ENCODE measurements at places on chromosomes 6 and 20. TPM values are rescaled to one million over a fixed set of nuclear protein-coding genes. Genes with fewer than 3 reads are reported as not detected.
A peak's percentile ranks its signal among the peaks of the same experiment; 100 is the strongest.

GRCh38 chr6:88263591-88263990 lies 97.4 kb upstream of the CNR1 start:
- H3K36me3 ChIP-seq, result no peaks in the 10 kb centered on the region
- no peak overlapping the region for H3K27ac ChIP-seq
- H3K27me3 ChIP-seq, result peaks cover 3% of the 10 kb centered on the region
- no peaks in the 10 kb centered on the region for H3K4me1 ChIP-seq

DNA sequence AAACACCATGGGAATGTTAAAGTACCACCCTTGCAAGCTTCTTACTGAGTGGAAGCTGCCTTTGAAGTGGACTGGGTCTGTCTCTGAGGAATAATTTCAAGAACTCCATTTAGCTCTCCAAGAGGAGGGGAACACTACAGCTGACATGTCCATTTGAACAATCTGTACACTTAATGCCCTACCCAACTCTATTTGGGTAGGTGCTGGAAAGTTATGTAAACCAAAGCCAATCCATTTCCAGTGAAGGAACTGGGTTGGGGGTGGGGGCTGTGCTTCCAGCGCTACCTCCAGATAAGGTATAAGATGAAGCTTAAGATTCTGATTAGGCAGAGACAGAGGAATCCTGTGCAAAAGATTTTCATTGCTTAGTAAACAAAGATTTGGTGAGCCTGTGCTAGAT lies 122.0 kb downstream of the TCP11 start:
- H3K36me3 ChIP-seq, result peaks cover 5% of the 10 kb centered on the region
- H3K27me3 ChIP-seq, result no peaks in the 10 kb centered on the region
- H3K4me3 ChIP-seq, result peak overlapping the region; percentile 78

DNA sequence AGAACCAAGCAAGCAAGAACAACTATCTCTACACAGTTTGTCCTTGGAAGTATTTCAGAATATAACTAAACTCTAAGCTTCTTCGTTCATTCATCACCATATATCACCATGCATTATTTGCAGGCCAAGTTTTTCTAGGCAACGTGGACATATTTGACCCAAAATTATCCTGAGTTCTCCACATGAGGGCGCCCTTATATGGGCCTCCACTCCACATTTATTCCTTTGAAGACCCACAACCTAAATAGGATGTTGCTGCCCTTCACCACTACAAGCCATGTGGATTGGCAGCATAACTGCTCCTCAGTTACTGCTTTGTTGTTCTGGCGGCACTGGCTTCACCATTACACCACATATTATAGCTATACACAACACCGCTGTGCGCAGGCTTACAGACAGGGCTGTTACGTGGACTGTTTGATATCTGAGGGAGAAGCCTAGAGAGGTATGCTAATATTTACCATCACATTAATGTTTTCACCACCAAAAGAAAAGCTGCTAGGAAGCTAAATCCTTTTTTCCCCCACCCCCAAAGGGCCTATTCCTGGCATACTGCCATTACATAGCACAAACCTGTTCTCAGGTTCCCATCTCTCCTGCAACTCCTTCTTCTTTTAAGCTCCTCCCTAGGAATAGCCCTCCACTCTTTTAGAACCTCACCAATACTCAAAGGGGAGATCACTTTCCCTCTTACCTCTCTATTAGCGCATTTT lies 411.7 kb downstream of the C6orf118 start:
- DNase-seq, result no peak

DNA sequence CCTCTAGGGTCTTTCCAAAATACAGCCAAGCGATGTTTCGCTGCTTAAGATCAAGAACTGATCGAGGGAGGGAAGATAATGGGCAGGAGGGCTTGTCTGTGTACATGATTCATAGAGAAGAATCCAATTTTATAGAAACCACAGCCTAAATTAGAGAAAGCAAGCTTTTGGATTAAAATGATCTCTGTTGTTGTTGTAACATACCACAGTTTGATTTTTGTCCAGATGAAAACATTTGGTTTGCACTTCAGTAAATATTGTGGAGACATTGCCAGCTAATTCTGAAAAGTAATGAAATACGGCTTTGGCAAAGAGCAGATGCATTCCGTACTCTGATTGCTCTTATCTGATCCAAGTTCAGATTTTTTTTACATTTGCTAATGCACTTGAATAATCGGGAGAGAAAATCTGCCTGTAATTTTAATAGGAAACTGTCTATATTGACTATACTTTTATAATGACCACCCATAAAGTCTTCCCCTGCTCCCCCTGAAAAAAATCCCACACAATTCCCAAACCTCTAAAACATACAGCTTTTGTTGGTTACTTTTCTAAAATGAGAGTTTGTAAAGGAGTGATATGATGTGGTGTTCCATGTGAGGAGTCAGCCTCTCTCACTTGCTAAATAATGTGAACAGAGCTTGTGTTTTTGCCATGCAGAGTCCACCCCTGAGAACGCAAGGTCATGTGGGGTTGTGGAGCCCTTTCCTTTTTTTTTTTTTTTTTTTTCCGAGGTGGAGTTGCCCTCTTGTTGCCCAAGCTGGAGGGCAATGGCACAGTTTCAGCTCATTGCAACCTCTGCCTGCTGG lies 199.9 kb downstream of the DTNBP1 start:
- peak overlapping the region; percentile 30 for H3K27ac ChIP-seq
- H3K4me3 ChIP-seq, result no peak overlapping the region
- no peak for DNase-seq
- no peaks in the 10 kb centered on the region for H3K36me3 ChIP-seq
- no peaks in the 10 kb centered on the region for H3K27me3 ChIP-seq

GRM1 gene
- not detected for total RNA-seq

SLC22A7 gene
- not detected for total RNA-seq

DCDC2 gene
- total RNA-seq, result not detected

DNA sequence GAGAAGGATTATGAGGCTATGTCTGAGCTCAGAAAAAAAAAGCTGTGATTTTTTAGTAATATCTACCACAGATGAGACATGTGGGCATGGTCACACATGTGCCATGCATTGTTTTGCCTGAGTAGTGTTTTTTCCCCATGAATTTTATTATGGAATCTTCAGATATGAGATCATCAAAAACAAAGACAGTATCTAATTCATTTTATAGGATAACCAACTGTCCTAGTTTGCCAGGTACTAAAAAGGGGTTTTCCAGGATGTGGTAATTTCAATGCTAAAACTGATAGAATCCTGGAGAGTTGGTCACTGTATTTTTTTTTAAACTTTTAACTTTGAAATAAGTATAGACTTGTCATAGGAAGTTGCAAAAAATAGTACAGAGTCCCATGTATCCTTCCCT lies 127.4 kb upstream of the MAP3K7 start:
- no peaks in the 10 kb centered on the region for H3K36me3 ChIP-seq
- no peaks in the 10 kb centered on the region for H3K4me1 ChIP-seq
- H3K4me3 ChIP-seq, result no peak overlapping the region
- no peak for DNase-seq
- H3K27me3 ChIP-seq, result peaks cover 20% of the 10 kb centered on the region
- H3K27ac ChIP-seq, result no peak overlapping the region

HLA-DRB1 gene
- total RNA-seq, result not detected
